ENCODE measurements at places on chromosomes 5 and 9.
A peak's percentile ranks its signal among the peaks of the same experiment; 100 is the strongest.

DNA sequence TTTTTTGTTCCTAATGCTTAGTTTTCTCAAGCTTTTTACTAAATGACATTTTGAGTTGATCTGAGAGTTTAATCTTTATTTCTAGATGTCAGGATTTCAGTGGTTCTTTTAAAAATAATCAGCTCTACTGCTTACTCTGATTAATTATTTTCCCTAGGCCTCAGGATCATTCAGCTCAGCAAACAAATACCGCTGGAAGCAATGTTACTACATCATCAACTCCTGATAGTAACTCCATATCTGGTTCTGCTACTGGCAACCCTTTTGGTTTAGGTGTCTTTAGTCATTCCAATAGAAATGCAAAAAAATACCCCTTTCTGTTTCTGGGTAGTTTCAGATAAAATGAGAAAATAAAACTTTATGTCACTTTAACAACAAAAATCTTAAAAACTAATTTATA is 5.6 kb upstream of the IDNK start:
- DNase-seq = no peak

DNA sequence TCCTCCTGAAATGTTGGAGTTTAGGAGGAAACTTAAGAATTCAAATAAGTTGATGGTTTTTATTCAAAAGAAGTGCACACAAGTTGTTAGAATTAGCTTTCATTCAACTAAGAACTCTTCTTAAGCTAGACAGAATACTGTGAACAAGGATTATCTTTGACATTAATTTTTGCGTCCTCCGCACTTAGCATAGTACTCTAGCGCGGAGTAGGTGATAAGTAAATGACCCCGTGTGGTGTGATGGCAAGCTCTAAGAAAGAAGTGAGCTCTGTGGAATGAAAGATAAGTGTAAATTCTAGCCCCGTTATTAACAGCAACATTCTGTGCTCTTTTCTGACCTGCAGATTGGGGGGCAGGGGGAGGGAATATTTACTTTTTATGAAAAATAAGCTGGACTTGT is 1.0 kb downstream of the BRIX1 start:
- no peak for DNase-seq

GRCh38 chr9:135662758-135663450 is at the start of gene LCN9:
Gene LCN9, plus strand, starts transcription at chr9:135663309. Its CDS starts 13 bp downstream, at chr9:135663322.
- DNase-seq = peak; percentile 38

DNA sequence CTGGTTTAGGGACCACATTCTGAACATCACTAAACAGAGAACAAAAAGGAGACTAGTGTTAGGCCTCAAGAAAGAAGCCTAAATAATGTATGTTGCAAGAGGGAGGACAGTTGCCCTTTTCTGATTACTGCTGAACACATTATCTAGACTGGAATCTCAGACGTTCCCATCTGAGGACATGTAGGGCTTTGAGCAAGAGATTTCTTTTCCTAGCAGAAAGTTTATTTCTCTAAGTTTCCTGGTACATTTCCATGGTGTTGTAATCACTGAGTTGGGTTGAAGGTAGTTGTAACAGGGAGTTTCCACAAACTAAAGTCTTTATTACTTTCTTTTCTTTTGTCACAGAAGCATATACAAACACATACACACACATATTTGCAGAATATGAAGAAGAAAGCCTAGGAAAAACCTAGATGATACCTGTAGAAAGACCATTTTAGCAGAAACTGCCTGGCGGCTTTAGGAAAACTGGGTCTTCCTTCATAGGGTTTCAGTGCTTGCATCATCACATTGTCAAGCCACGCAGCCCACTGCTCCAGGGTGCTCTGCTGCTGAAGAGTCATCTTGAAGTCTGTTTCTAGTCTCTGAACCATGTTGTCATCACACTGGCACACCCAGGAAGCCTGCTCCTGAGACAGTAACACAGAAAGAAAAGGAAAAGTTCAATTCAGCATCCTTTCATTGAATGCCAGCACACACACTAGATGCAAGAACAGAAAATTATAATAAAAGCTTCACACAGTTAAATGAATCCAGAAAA is 269.1 kb downstream of the RFX3 start:
- DNase-seq = no peak

DNA sequence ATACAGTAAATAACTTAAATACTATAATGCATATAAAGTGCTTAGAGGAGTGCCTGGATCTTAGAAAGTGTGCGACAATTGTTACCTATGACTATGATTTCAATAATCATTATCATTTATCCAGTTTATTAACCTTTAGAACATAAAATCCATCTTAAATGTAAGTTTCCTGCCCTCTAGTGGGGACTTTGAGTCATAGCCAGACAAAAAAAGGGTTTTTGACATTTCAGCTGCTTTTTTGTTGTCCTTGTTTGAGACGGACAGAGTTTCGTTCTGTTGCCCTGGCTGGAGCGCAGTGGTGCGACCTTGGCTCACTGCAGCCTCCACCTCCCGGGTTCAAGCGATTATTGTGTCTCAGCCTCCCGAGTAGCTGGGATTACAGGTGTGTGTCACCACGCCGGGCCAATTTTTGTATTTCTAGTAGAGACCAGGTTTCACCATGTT is 9.7 kb upstream of the C9orf152 start:
- DNase-seq = peak; percentile 44

All from umbilical cord (tissue), 2 donors.